Jurkat, Clone E6-1 (cell line): ENCODE measurements at places on chromosomes 7 and 10.

DNA sequence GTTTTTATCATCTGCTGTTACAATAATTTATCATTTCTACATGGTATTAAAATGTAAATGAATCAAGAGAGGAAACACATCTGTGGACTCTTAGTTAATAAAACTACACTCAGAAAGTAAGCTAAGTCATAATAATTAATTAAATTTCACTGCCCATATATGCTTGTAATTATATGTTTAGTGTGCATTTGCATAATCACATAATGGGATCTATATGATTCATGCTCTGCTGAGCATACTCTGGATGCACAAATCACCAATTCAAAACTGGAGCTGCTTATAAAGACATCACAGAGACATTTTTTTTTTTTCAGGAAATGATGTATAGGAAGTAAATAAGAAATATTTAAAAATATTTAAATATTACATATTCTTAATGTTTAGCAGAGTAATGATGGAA lies 151.6 kb upstream of the STEAP4 start:
- no peak for DNase-seq

DNA sequence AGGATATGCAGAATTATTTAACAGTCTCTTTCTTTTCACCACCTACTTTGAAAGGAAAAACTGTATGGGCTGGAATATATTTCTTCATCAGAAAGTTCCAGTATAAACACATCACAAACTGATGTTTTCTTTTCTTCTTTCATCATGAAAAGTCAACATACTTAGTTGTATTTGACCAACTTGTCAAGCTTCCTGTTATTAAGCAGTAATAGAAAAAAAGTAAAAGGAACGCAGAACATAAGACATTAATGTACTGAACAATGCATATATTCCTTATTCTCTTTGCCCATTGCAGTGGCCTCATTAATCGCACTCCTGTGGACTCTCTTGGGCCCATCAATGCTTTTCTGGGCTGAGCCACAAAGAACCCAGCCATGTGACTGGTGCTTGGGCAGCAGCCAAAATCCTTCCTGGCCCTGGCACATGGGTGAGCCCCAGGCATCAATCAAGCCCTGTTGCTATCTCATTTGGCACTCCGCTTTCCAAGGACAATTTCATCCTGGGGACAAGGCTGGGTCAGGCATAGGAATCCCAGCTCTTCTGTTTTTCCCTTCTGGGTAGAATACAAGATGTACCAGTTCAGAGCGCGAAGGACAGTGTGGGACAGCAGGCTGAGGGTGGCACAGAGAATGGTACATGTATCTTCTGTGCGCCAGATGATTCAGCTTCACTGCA lies 42.3 kb downstream of the RHOBTB1 start:
- no peak for DNase-seq

DNA sequence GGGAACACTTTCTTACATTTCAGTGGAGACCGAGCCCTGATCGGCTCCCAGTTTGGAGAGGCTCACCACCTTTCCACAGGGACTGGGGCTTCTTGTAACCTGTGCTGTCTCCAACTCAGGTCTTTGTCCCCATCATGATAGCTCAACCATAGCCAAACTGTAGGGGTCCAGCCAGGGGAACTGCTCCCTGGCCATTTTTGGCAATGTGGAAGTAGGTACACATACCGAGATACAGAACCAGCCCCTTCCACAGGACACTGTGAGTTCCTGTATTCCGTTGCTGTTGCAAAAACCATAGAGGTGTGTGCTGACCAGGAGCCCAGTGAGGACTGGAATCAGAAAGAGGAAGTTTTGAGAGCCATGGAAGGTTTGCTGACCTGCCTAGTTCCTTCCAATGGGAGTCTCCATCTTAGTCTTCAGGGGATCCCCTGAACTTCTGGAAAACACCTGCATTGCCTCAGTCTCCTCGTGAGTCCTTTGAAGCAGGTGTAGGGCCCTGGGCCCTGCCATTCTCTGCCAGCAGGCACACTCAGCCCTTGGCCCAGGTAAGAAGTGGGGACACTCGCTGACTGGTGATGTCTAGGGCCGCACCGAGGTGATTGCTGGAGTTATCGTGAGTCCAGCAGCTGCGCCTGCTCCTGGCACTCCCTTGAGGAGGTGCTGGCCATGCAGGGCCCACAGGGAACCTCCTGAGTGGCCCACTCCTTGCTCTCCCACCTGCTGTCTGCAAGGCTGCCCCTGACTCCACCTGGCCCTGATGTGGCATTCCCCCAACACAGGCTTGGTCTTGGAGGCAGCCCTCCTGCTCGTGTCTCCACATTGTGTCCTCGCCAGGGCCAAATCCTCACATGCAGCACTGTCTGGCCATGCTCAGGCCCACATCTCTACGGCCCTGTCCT lies 11.2 kb downstream of the WDFY4 start:
- no peak for DNase-seq

DNA sequence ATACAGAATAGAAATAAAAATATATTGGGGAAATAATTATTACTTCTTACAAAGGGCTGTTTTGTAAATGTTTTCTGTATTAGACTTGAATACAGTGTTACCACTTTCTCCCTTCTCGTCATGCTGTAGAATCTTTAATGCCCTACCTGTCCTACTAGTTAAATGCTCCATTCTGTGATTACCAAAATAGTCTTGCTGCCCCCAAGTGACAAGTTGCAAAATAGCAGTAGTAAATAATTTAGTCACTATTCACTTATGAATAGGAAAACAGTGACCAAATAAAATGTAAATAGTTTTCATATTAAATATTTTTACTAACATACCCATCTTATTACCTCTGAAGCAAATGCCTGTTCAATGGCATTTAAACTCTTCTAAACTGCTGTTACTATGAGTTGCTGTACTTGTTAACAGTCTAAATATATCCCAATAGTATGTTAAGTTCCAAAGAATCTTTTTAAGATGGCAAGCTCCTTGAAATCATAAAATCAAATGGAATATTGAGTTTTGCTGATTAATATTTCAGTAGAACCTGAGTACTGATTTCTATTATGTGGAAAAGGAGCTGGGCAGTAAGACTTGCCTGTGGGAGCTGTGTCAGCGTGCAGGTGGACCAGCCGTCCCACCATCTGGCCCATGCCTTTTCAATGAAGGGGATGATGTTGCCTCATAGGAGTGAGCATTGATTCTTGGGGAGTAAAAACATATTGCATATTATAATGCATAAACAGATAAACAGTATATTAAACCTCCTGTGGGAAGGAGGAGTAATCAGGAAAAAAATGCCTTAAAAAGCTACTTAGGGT lies 18.1 kb upstream of the OIT3 start:
- DNase-seq: peak; percentile 41

- no peak for DNase-seq
Observed at GRCh38 chr7:133822868-133823552, 304.1 kb upstream of the LRGUK start.

DNA sequence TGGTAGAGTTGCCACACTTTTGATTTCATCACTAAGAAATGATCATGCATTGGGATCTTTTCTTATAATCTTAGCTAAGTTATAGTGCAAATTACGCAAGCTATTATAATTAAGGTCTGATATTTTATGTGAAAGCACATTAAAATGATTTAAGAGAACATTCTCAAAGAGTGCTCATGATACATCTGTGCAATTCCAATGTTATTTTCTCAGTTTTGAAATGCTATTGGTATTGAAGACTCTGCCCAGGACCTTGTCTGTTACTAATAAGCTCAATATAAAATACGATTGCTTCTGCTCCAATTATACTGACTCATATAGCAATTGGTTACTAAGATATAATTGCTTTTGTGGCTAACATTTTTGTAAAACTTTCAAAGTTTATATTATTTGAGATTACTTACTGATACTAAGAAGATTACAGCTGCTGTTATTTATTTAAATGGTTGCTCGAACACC lies 180.9 kb downstream of the ADAM12 start:
- no peak for DNase-seq

DNA sequence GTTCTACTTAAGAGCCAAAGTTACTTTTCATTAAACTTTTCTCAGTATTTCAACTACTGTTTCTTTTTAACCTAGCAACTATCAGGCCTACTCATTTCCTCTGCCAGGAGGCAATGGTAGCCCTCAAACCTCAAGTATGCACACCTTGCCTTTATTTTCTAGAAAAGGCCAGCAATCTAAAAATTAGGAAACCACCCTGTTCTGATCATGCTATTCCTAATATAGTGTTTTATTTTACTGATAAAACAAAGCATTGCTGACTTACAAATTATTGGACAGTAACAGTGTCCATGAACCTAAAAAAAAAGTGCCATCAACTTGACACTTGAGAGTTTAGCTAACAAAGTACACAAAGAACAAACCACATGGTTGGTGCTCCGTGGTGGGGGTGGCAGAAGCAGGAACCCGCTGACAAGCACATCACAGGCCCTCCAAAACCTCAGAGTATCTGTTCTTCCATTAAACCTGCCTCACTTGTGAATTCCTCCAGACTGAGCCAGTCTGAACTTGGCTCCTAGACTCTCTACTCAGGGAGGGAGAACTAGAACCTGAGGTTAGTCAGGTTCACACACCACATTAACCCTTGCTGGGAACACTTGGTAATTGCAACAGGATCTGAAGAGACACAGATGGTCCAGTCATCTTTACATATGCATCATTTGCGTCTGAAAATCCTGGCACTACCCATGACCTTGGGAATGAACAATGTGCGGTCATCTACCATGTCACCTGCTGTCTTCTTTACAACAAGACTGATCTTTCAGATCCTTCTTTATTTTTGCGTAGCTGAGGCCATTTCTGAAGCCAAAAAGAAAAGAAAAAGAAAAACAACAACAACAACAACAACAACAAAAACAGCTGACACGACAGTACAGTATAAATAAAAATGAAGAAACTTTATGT lies 31.9 kb downstream of the PIP4K2A start:
- DNase-seq: peak; percentile 96

DNA sequence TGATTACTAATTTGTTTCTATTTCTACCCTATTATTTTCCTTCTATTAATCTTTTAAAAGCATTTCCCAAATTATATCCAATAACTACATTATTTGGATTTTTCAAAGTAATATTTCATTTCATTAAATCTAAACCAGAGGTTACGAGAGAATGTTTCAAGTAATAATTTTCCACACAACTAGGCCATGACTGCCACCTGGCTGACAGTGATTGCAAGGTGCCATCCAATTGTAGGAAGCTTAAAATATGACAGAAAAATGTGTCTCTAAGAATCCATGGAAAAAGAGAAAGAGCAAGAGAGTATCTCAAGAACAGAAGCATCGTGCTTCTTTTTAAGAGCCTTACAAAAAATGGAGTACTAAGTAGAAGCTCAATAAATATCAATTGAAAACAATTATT lies 48.7 kb downstream of the TPK1 start:
- DNase-seq: no peak

DNA sequence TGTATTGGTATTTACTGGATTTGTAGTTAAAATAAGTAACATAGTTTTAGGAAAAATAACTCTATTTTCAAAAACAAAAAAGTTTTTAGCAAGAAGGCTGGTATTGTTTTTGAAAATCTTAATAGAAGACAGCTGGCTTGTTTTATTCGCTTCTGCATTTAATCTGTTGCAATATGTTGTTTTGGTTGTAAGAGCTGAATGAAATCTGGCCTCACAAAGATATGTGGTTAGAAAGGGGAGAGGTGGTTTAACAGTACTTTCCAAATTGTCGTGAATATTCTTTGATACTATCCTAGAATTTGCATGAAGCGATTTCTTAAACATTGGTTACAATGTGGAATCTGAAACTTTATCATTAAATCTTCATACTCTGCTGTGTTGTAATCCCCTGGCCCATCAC lies 355.9 kb upstream of the FZD8 start:
- no peak for DNase-seq

- DNase-seq: no peak
Observed at GRCh38 chr10:22319547-22319979, 1.3 kb upstream of the BMI1 start.

DNA sequence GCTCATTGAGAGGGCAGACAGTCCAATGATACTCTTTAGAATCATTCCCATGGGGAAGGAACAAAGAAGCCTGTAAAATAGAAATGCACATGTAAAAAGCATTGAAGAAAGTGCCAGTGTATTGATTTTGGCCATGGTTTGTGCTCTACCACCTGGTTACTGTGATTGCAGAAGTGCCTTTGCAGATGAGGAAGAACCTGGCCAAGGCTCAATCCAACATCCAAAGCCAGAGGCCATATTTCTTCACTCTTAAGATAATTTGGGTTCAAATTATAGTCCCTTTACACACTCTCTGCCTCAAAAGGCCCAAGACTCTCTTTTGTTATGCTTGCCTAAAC lies 122.1 kb downstream of the EGFR start:
- DNase-seq: no peak

- no peak for DNase-seq
Observed at GRCh38 chr7:65892835-65893234, 20.0 kb downstream of the VKORC1L1 start.

GRCh38 chr10:14654821-14655382 lies 119.8 kb downstream of the FAM107B start:
- no peak for DNase-seq

- no peak for DNase-seq
Observed at GRCh38 chr10:131435760-131436457, 124.4 kb upstream of the TCERG1L start.

- no peak for DNase-seq
Observed at GRCh38 chr7:101974393-101974792, 157.0 kb downstream of the CUX1 start.

DNA sequence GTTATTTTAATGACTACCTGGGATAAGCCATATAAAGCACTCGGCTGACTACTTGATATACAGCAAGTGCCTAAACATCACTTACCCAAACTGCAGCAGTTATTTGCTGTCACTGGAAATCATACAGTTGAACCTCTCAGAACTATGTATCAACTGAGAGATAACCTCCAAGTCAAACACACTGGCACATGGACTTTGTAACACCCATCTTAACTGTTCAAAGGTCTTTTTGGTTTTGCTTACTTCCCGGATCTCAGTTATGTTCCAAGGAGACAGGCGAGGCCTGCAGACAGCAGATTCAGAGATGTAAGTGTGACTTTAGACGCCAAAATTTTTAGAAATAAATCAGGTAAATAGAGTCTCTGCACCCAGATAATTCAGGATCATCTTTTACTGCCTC lies 34.6 kb upstream of the DAGLB start:
- no peak for DNase-seq

- DNase-seq: no peak
Observed at GRCh38 chr10:96675846-96676245, 44.5 kb downstream of the PIK3AP1 start.

GRCh38 chr10:79445977-79446757 lies 743 bp upstream of the ZCCHC24 start:
- no peak for DNase-seq

DNA sequence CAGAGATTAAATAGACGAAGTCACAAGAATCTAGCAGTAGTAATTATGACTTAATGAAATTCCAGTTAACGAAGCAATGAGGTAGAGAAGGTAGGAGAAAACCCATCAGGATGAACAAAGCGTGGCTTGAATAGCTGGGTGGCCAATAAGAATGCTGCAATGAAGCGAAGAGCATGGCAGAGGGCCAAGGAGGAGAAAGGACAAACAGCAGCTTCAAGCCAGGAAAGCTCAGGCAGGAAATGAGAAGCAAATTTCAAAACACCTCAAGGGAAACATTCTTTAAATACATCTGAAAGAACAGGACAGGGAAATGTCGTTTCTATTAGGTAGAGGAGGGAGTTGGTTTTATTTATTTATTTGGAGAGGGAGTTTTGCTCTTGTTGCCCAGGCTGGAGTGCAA lies 122.5 kb downstream of the KIAA1217 start:
- DNase-seq: no peak
